ENCODE measurements at places on chromosomes 6 and 20. TPM values are rescaled to one million over a fixed set of nuclear protein-coding genes. Genes with fewer than 3 reads are reported as not detected.

SMOC2 gene
- polyA plus RNA-seq, result 303 TPM

DNA sequence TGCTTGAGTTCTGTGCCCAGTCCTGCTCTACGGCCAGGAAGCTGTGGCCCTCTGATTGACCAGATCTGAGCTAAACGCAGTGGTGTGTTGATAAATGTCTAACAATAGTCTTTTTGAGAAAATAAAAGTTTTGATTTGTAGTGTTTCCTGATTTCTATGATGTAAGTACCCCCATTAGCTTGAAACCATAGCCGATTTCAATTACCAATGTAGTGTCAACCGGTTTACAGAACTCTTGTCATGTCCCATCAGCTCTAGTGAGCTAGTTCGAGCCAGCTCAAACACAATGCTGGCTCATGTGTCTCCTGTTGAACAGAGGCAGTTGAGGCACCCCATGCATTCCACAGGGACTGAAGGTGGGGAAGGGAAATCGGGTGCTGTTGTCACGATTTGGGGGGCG is 56.7 kb upstream of the ZMYND8 start:
- no peak for DNase-seq

DNA sequence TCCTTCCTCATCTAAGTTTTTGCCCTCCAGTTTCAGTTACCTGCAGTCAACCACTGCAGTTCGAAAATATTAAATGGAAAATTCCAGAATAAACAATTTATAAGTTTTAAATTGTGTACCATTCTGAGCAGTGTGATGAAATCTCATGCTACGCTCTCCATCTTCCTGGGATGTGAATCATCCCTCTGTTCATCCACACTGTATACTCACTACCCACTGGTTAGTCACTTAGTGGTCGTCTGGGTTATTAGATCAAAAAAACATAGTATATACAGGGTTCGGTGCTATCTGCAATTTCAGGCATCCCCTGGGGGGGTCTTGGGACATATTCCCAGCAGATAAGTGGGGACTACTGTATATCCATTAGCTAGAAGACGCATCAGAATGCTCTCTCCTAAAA is 151.9 kb upstream of the SLC22A16 start:
- DNase-seq, result no peak

GRCh38 chr6:165891320-165891719 is 228.3 kb upstream of the PDE10A start:
- no peak for DNase-seq

DNA sequence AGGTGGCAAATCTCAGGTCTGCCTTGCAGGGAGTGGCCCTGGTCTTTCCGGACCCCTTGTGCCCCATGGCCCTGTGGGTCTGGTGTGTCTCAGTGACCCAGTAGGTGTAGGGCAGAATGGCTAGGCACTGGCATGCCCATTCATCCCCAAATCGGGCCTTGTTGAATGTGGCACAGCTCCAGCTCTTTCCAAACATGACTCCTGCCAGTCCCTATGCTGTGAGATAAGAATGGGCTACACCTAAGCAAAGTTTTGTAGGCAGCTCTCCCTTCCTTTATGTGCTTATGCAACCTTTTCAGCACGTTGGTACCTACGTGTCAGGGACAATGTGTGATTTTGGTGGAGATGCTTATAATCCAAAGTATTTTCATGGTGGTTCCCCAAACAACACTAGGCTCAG is 33.9 kb downstream of the FOXO3 start:
- peak; percentile 77 for DNase-seq

DNA sequence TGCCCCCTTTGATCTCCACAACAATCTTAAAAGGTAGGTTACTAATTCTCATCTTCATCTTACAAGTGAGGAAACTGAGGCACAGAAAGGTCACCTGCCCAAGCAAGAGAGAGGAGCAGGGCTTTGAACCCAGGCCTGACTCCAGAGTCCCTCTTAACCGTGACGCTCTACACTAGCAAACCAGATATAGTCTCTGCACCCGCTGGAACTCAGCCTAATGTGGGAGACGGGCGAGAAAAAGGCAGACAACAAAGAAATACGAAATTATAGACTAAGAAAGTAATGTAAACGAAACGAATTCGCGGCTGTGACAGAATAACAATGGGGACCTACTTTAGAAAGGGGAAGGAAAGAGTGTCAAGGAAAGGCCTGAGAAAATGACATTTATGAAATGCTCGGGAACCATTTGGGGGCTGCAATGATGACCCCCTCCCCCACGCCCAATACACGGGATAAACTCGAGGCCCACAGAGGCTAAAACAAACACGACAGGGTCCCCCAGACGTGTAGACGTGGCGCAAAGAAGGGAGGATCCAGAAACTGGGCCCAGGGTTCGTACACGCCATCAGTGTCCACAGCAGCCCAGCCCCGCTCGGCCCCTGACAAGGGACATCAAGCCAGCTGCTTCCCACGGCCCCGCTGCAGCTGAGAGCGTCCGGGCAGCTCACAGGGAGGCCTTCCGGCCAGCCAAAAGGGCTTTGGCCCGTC is 637 bp downstream of the TRPC4AP start:
- no peak for DNase-seq

- DNase-seq, result no peak
These were observed 152.5 kb upstream of the ECI2 start for GRCh38 chr6:4287811-4288244.

- no peak for DNase-seq
These were observed 55.5 kb upstream of the BCLAF1 start for GRCh38 chr6:136345145-136345544.

GRCh38 chr6:118869350-118869749 is 24.6 kb upstream of the ASF1A start:
- DNase-seq, result no peak

DNA sequence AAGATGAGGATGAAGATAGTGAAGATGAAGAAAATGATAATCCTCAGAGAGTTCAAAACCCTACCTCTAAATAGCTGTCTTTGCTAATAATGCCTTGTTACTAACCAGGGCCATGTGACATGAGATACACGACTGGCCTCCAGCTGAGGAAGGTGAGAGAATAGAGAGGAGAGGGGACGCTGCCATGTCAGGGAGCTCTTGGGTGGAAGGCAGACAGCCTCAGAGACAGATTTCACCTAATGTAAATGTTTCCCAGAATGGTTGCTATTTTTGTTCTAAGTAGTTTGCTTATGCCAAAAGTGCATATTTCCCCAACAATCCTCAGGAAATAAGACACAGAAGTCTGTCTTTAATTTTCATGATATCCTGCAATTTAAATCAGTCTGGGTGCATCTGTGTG is 138.4 kb downstream of the ELOVL4 start:
- no peak for DNase-seq

- DNase-seq, result no peak
These were observed 79.5 kb downstream of the CTNNBL1 start for GRCh38 chr20:37773291-37773826.

GRCh38 chr6:14440940-14441781 is 323.6 kb downstream of the CD83 start:
- no peak for DNase-seq

Measured in aorta (tissue), 5 donors.